ENCODE measurements at places on chromosomes 16 and 17.

- H3K4me1 ChIP-seq: peaks cover 5% of the 10 kb centered on the region
- no peak overlapping the region for H3K4me3 ChIP-seq
- DNase-seq: no peak
- no peak overlapping the region for H3K27ac ChIP-seq
These were observed 19.5 kb downstream of the C16orf90 start for GRCh38 chr16:3475604-3476375.

- no peak for DNase-seq
- H3K4me3 ChIP-seq: no peak overlapping the region
- H3K27ac ChIP-seq: no peak overlapping the region
- no peaks in the 10 kb centered on the region for H3K4me1 ChIP-seq
- no peaks in the 10 kb centered on the region for H3K36me3 ChIP-seq
- no peaks in the 10 kb centered on the region for H3K27me3 ChIP-seq
These were observed 19.5 kb upstream of the USP10 start for GRCh38 chr16:84680165-84680842.

- DNase-seq: no peak
- no peak overlapping the region for H3K27ac ChIP-seq
- H3K27me3 ChIP-seq: no peaks in the 10 kb centered on the region
- H3K36me3 ChIP-seq: no peaks in the 10 kb centered on the region
These were observed 1.4 kb downstream of the CBFA2T3 start for GRCh38 chr16:88975511-88976061.

DNA sequence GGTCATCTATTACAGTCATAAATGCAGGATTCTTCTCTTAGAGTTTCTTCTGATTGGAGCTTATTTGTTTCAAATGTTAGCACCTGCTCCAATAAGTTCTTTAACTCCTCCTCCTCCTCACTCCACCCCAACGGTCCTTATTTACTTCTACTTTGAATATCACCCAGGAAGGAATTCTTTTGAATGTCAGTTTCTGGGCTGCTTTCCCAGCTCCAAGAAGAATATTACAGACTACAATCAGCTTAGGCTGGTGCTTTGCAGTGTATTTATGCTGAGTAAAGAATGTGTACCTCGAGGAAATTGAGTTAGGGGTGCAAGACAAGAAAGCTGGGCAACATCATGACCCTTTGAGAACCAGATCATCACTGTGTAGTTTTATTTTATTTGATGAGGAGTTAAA is 30.8 kb downstream of the MAP3K3 start:
- H3K4me1 ChIP-seq: no peaks in the 10 kb centered on the region
- no peak overlapping the region for H3K4me3 ChIP-seq
- peaks cover 28% of the 10 kb centered on the region for H3K36me3 ChIP-seq
- no peak overlapping the region for H3K27ac ChIP-seq
- peak; percentile 31 for DNase-seq

GRCh38 chr16:89918453-89919347 is at the start of gene MC1R:
MC1R (plus strand) TSS chr16:89918862; CDS start chr16:89919259, 397 bp downstream.
- H3K36me3 ChIP-seq: peaks cover 25% of the 10 kb centered on the region
- H3K4me3 ChIP-seq: peak within 1 kb of the TSS; percentile 38
- H3K27me3 ChIP-seq: no peaks in the 10 kb centered on the region

- no peak for DNase-seq
- H3K36me3 ChIP-seq: no peaks in the 10 kb centered on the region
- H3K4me3 ChIP-seq: no peak overlapping the region
- no peak overlapping the region for H3K27ac ChIP-seq
- no peaks in the 10 kb centered on the region for H3K4me1 ChIP-seq
These were observed 539.6 kb upstream of the HSBP1 start for GRCh38 chr16:83268169-83268568.

DNA sequence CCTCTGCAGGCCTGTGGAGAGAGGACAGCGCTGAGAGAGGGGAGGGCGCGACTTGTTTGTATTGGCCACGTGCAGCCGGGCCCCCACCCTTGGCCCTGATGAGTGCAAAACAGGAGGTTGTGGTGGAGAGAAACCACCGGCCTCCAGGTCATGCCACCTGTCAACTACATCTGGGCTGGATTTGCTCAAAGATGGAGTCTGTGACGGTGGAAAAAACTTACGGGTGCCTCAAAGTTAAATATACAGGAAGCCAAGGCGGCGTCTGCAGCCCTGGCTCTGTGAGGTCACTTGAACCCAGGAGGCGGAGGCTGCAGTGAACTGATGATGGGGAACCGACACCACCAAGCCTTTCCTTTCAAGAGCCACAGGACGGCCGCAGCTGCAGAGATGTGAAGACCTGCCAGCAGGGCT is 15.7 kb downstream of the C16orf74 start:
- no peak overlapping the region for H3K27ac ChIP-seq
- no peak for DNase-seq
- H3K27me3 ChIP-seq: no peaks in the 10 kb centered on the region
- peaks cover 11% of the 10 kb centered on the region for H3K4me1 ChIP-seq
